ENCODE measurements at places on chromosomes 7 and 10. TPM values are rescaled to one million over a fixed set of nuclear protein-coding genes. Genes with fewer than 3 reads are reported as not detected.
A peak's percentile ranks its signal among the peaks of the same experiment; 100 is the strongest.

The NEBL gene
- polyA plus RNA-seq, result 17.9 TPM

DNA sequence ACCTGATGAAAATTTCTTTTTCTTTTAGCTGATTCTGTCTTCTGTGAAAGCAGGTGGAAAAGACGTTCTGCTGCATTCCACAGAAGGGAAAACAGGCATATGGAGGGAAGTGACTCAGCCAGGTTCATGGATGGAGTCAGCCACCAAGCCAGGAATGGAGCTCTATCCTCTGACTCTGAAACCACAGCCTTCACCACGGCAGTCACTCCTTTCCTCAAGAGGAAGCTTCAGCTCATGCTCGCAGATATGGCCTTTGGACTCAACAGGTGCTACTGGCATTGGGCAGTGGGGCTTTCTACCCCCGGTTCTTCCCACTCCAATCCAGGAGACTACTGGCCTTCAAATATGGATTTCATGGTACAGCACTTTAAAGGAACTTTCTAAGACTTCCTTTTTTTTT is 11.5 kb upstream of the PLAU start:
- H3K4me3 ChIP-seq, result no peak overlapping the region
- H3K4me1 ChIP-seq, result no peaks in the 10 kb centered on the region
- H3K36me3 ChIP-seq, result no peaks in the 10 kb centered on the region
- H3K27me3 ChIP-seq, result no peaks in the 10 kb centered on the region
- no peak overlapping the region for H3K27ac ChIP-seq
- no peak for DNase-seq

DNA sequence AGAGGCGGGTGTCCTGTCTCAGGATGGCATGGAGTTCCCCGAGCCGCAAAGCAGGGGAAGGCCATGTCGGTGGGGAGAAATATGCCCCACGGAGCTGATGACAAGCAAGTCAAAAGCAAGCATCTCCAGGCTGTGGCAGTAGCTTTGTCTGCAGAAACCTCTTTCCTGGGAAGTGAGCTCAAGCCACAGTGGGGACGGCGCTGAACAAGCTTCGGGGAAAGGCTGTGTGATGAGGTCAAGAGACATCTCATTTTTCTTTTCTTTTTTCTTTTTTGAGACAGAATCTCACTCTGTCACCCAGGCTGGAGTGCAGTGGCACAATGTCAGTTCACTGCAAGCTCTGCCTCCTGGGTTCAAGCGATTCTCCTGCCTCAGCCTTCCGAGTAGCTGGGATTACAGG is 62.6 kb downstream of the ELFN1 start:
- H3K4me1 ChIP-seq, result no peaks in the 10 kb centered on the region
- H3K4me3 ChIP-seq, result no peak overlapping the region
- H3K27ac ChIP-seq, result no peak overlapping the region
- no peak for DNase-seq
- H3K36me3 ChIP-seq, result no peaks in the 10 kb centered on the region

GRCh38 chr10:61963669-61964058 is 62.2 kb downstream of the ARID5B start:
- no peaks in the 10 kb centered on the region for H3K27me3 ChIP-seq
- H3K27ac ChIP-seq, result no peak overlapping the region

DNA sequence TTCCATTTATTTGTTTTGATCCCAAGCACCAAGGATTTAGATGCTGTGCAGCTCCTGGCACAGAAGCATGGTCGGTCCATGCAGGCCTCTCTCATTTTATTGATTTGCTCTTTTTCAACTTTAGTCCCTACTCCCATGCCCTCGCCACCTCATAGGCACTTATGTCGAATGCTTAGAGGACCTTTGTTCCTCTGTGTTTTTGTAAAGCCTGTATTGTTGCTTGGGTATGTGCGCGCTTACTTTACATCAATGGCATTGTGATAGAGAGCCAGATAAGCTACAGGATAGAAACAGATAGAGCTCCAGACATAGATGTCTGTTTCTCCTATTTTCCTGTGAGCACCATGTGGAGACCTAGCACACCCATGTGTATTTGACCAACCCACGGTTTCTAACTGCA is 225.0 kb downstream of the PAXIP1 start:
- H3K4me3 ChIP-seq, result no peak overlapping the region
- H3K27me3 ChIP-seq, result no peaks in the 10 kb centered on the region
- H3K4me1 ChIP-seq, result no peaks in the 10 kb centered on the region
- H3K36me3 ChIP-seq, result no peaks in the 10 kb centered on the region
- H3K27ac ChIP-seq, result no peak overlapping the region

DNA sequence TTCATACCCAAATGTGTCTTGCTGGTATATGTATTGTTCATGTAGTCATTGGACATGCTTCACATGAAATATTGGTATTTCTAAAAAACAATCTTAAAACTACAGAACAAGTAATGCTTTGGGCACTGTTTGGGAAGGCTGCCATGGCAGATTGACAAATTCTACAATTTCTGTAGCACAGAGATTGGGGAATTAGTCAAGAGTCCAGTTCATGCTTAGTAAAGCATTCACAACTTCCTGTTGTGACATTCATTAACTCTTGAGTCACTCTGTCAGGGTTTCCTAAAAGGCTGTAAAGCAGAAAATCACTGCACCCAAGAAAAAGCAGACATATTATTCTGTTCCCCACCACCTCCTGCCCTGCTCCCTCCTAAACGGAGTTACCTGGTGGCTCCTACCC is 398.9 kb downstream of the PHTF2 start:
- H3K4me1 ChIP-seq, result no peaks in the 10 kb centered on the region
- no peak overlapping the region for H3K27ac ChIP-seq
- DNase-seq, result no peak
- no peak overlapping the region for H3K4me3 ChIP-seq

DNA sequence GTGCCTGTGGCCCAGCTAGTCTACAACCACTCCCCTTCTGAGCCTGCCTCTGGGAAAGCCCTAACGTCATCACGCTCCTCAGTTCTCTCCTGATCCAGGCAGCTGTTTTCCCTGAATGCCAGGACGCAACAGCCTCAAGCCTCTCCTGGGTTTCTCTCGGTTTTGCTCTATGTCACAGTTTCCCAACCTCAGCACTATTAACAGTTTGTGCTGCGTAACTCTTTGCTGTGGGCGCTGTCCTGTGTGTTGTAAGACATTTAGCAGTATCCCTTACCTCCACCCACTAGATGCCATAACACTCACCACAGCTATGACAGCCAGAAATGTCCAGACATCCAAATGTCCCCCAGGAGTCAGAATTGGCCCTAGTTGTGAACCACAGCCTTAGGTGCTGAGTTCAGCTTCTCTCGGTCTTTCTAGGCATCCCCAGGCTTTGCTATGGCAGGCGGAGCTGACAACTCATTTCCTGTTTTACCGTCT is 226.3 kb upstream of the NPVF start:
- no peaks in the 10 kb centered on the region for H3K36me3 ChIP-seq
- H3K4me3 ChIP-seq, result no peak overlapping the region
- H3K4me1 ChIP-seq, result peaks cover 5% of the 10 kb centered on the region

DNA sequence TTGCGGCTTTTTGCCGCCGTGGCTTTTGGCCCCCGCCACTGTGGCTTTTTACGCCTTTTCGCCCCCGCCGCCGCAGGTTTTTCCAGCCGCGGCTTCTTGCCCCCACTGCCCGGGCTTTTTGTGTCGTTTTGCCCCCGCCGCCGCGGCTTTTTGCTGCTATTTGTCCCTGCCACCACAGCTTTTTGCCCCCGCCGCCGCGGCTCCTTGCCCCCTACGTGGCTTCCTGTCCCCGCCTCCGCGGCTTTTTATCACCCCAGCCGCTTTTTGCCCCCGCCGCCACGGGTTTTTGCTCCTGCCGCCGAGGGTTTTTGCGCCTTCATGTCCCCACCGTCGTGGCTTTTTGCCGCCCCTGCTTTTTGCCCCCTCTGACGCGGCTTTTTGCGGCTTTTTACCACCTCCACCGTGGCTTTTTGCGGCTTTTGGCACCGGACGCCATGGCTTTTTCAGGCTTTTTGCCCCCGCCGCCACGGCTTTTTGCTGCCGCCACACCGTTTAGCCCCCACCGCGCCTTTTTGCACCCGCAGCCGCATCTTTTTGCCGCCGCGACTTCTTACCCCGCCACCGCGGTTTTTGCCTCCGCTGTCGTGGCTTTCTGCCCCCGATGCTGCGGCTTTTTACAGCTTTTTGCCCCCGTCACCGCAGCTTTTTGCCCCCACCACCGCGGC is 637.0 kb downstream of the ZNF716 start:
- no peaks in the 10 kb centered on the region for H3K27me3 ChIP-seq
- no peak overlapping the region for H3K4me3 ChIP-seq
- H3K4me1 ChIP-seq, result no peaks in the 10 kb centered on the region
- no peak for DNase-seq
- no peaks in the 10 kb centered on the region for H3K36me3 ChIP-seq

GRCh38 chr7:125450749-125451148 is 521.1 kb upstream of the POT1 start:
- no peaks in the 10 kb centered on the region for H3K27me3 ChIP-seq
- H3K36me3 ChIP-seq, result no peaks in the 10 kb centered on the region
- no peak for DNase-seq
- no peak overlapping the region for H3K27ac ChIP-seq

The LRRC61 gene
- polyA plus RNA-seq, result 18.5 TPM

DNA sequence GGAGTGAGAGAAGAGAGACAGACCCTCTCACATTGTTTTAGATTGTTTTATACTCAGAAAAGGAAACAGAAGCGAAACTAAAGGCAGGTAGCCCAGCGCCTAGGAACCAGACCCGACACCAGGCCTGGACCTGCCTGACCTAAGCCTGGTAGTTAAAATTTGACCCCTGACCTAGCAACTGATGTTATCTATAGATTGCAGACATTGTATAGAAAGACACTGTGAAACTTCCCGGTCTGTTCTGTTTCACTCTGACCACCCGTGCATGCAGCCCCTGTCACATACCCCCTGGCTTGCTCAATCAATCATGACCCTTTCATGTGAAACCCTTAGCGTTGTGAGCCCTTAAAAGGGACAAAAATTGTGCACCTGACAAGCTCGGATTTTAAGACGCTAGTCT is 31.6 kb downstream of the VIPR2 start:
- DNase-seq, result no peak
- no peaks in the 10 kb centered on the region for H3K36me3 ChIP-seq
- no peaks in the 10 kb centered on the region for H3K27me3 ChIP-seq
- peaks cover 9% of the 10 kb centered on the region for H3K4me1 ChIP-seq
- no peak overlapping the region for H3K27ac ChIP-seq

DNA sequence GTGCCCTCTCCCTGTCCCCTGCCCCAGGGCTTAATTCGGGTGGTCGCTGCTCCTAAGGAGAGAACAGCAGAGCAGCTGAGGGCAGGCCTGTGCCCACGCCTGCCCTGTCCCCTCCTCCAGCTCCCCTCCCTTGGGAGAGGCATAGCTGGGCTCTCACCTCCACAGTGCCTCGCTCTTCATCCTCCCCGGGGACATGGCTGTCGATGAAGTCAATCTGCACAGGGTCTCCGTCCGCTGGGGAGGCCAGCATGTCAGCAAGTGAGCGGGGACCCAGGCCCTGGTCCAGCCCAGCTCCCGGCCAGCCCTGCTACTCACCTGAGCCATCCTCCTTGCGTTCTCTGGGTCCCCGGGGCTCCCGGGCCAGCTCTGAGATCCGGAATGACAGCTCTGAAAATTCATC is 3.8 kb upstream of the SAP25 start:
- no peaks in the 10 kb centered on the region for H3K36me3 ChIP-seq
- H3K27me3 ChIP-seq, result no peaks in the 10 kb centered on the region
- H3K4me1 ChIP-seq, result peaks cover 4% of the 10 kb centered on the region
- no peak overlapping the region for H3K27ac ChIP-seq
- DNase-seq, result no peak

- H3K27ac ChIP-seq, result no peak overlapping the region
- H3K36me3 ChIP-seq, result no peaks in the 10 kb centered on the region
- H3K4me3 ChIP-seq, result no peak overlapping the region
- H3K27me3 ChIP-seq, result no peaks in the 10 kb centered on the region
- DNase-seq, result no peak
Observed at GRCh38 chr10:127356360-127356759, 160.0 kb upstream of the INSYN2A start.

GRCh38 chr7:148485618-148486017 is 104.9 kb upstream of the C7orf33 start:
- H3K4me1 ChIP-seq, result no peaks in the 10 kb centered on the region
- H3K4me3 ChIP-seq, result no peak overlapping the region
- DNase-seq, result no peak
- H3K27ac ChIP-seq, result no peak overlapping the region
- no peaks in the 10 kb centered on the region for H3K36me3 ChIP-seq

The CAMK2B gene
- 0.22 TPM for polyA plus RNA-seq

DNA sequence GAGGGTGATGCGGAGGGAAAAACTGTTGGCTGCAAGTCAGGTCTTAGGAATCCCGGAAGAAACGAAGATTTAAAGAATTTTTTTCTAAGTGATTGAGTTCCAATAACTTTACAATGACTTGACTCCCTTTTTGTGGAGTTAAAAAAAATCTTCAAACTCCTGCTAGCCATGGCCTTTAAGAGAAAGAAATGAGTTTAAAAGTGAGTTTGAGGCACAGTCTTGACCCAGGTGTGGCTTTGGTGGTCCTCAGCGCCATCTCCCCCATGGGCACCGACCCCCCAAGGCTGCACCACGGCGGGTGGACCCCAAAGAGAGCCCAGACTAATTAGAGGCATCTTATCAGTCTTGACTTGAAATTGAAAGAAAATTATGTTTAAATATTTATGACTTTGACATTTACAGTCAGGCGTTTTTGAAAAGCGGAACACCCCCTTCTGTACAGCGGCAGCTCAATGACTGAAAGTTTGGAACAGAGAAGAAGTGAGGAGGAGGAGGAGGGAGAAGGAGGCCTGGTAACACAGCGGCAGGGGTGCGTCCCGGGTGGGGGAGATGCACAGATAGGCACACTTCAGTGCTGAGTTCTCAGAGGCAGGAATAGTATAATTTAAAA is 349.6 kb downstream of the DNAJB6 start:
- H3K4me1 ChIP-seq, result peaks cover 2% of the 10 kb centered on the region
- no peak overlapping the region for H3K4me3 ChIP-seq
- H3K36me3 ChIP-seq, result no peaks in the 10 kb centered on the region
- DNase-seq, result peak; percentile 6
- H3K27me3 ChIP-seq, result peaks cover 2% of the 10 kb centered on the region
- no peak overlapping the region for H3K27ac ChIP-seq

The ERV3-1 gene
- 3.1 TPM for polyA plus RNA-seq

DNA sequence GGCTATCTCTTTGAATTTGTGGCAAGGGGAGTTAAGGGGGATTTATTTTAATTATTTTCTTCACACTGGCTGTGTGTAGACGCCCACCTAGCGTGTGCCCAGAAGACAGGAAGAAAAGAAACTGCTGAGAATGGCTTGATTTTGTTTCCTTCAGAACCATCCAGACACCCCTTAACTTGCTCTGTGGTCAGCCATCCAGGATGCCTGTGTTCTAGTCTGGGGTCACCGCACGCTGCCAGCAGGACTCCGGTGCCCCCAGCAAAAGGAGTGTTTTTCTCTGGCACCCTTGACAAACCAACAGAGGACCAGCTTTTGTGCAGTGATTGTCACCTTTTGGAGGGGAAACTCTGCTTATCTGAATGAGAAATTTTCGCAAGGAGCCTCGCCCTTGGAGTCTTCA is 5.3 kb downstream of the DDC start:
- DNase-seq, result no peak
- H3K4me3 ChIP-seq, result no peak overlapping the region
- peaks cover 22% of the 10 kb centered on the region for H3K4me1 ChIP-seq
- H3K36me3 ChIP-seq, result no peaks in the 10 kb centered on the region
- no peaks in the 10 kb centered on the region for H3K27me3 ChIP-seq
- no peak overlapping the region for H3K27ac ChIP-seq
